ENCODE measurements at places on chromosomes 2 and 18.

DNA sequence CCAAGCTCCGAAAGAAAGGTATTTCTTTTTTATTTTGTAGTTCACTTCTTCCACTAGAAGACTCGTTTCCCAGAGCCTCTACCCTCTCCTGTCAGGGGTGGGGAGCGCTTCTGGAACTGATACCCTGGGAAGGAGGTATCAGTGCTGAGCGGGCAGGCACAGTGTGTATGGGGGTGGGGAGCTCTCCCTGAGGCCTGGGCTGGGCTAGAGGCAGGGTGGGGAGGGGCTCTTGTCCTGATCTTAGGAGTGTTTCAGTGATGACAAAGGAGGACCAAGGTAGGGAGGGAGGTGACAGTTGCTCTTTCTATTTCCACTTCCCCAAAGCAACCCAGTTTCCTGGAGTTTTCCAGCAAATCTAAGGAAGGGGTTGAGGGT, 65.4 kb downstream of the ARHGAP25 start:
- no peak for DNase-seq

DNA sequence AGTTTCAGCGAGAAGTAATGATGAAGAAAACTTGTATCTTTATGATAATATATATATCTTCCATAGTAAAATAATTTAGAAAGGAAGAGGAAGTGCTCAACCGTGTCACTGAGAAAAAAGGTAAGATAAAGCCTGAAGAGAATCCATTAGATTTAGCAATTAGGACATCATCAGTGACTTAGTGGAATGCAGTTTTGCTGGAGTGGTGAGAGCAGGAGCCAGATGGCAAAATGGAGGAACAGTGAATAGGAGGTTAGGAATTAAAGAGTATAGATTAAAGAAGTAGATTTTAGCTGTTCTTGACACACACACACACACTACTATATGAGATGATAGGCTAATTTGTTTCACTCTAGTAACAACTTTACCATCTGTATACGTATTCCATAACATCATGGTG, 157.1 kb upstream of the EPC2 start:
- no peak for DNase-seq

- no peak for DNase-seq
These were observed 198.6 kb downstream of the CAMKMT start for GRCh38 chr2:44560352-44560751.

- no peak for DNase-seq
These were observed 352.5 kb upstream of the ZNF521 start for GRCh38 chr18:25704494-25704893.

- DNase-seq = no peak
These were observed 558.8 kb upstream of the CHAC2 start for GRCh38 chr2:53208815-53209214.

- DNase-seq = no peak
These were observed 90.6 kb upstream of the UXS1 start for GRCh38 chr2:106284691-106285202.

DNA sequence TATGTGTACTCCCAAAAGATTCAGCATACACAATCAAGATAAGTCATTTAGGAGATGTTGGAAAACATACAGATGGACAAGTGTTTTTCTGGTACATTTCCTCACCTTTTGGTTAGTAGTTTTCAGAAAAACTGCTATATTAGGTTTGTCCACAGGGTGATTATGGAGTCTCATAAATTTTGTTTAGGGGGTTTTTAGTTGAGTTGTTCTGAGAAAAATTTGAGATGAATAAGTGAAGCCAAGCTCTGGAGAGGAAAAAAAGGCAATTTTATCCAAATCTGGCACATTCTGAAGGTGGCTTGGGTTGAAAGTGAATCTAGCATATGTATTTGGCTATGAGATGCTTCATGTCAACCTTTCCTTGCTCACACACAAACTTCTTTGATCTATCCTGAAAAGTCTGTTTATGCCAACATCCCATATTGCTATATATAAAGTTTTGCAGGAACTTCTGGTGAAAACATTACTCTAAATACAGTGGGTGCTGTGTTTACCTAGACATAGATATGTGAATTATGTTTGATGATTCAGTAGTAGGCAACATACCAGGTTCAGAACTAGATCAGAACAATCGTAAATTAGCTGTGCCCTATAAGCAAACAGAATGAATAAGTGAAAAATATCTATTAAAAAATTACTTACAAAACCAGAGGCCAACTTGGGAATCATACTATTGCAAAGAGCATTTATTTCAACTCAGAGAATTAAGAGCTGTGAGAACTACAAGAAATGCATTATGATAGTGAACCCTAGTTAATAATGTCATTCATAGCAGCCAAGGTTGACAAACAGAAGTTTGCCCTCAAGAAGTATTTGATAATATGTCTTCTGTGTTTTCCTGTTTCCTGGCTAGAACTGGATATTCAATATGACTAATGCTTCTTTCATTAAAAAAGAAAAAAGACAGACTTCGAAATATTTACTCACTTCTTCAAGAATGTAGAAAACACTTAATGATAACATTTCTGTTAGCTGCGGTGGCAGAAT, 552.0 kb downstream of the IRS1 start:
- no peak for DNase-seq

DNA sequence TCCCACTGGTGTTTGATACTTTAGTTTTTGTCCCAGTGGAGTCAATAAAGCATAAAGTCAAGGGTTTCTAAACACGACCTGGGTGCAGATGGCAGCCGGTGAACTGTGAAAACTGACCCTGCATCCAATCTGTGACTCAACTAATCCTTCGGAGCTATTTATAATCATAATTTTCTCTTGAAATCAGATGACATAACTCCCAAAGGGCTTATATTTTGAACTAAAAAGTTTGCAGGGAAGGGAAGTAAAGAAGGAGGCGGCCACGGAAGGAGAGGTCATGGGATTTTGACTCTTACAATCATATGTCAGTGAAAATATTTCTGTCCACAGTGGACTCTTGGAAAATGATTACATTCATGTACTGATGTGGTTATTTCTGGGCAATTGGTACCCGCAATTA, 178.5 kb downstream of the PDE1A start:
- no peak for DNase-seq

- no peak for DNase-seq
These were observed 97.6 kb downstream of the EPB41L5 start for GRCh38 chr2:120110507-120110906.

- no peak for DNase-seq
These were observed 44.6 kb upstream of the LRPPRC start for GRCh38 chr2:44040365-44040764.

DNA sequence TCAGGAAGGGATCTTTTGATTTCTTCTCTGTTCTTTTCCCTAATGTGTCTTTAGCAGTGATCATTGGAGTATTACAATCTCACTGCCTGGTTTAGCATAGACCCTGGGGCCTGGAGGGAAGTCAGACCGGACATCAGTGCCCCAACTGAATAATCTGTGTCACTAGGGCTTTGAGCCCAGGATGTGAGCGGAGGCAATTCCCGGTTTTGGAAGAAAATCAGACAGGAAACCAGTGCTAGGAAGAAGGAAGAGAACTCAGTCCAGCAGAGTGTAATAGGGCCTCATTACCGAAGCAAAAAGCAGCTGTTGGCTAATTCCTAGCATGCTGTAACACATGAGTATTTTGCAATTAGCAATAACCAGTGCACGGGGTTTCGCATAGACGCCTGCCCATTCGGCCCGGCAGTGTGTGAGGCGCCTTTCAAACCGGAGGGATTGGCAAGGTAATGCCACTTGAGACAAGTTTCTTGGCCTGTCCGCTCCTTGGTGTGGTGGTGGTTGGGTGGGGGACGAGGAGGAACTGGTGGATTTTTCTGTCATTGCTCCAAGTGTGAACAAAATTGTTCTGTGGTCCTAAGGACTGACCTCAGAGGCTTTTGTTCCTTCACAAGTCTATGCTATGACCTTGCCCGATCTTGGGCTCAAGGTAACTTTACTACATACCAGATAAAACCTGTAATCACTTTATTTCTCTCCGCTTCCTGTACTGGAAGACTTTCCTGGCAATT, 2.8 kb downstream of the FOSL2 start:
- no peak for DNase-seq

- DNase-seq = no peak
These were observed 141.0 kb downstream of the MAP2 start for GRCh38 chr2:209564816-209565215.

DNA sequence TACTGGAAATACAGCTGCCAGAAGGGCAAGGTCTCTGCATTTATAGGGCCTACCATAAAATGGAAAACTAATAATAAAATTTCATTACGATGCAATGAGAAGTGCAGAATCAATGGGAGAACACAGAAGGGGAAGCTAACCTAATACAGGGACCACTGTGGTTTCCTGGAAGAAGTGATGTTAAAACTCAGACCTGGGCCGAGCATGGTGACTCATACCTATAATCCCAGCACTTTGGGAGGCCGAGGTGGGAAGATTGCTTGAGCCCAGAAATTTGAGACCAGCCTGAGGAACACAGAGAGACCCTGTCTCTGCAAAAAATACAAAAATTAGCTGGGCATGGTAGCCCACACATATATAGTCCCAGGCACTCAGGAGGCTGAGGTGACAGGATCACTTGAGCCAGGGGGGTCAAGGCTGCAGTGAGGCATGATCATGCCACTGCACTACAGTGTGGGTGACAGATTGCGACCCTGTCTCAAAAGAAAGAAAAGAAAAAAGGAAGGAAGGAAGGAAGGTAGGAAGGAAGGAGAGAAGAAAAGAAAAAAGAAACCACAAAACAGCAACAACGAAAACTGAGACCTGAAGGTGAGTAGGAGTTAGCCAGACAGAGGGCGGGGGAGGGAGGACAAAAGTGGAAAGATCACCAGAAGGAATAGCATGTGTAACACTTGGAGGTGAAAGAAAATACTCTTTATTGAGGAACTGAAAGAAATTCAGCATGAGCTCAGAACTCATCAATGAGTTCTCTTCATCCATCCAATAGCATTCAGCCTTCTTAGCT, 58.3 kb upstream of the DTNA start:
- DNase-seq = no peak

- DNase-seq = no peak
These were observed 31.4 kb downstream of the POLR1A start for GRCh38 chr2:86074256-86074655.

DNA sequence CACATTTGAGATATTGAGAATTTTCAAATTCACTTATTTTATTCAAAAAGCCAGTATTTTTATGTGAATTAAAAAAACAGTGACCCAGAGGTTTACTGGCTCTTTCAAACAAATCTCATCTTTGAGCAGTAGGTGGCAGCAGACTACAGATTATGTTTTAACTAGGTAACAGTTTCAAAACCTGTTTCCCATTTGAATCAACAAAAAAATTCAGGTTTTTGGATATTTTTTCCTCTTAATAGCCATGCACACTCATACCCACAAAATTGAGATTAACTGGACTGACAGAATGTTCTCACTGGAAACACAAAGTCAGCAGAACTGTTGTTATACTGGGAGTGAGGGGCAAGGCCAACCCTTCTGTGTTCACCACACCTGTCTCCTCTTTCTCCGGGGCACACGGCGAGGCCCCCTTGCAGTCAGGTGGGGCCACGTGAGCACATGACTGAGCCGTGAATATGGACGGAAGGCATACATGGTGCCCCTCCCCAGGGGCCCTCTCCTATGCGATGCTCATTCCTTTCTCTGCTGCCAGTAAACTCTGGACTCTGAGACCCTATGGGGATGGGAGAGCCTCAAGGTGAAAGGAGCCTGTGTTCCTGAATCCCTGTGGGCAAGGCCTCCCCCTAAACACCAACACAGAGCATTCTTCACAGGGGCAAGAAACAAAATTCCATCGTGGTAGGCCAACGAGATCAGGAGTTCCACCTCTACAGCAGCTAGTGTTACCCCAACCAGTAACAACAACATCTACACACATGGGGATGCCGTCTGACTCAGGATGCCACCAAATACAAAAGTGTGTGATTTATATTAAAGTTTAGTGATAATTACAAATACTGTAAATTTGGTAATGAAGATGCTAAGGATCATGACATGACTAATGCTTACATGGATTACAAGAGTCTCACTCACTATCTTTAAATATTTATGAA, 80.4 kb downstream of the LPIN2 start:
- DNase-seq = peak; percentile 24

GRCh38 chr2:29322011-29322410, 206.8 kb downstream of the CLIP4 start:
- DNase-seq = no peak

DNA sequence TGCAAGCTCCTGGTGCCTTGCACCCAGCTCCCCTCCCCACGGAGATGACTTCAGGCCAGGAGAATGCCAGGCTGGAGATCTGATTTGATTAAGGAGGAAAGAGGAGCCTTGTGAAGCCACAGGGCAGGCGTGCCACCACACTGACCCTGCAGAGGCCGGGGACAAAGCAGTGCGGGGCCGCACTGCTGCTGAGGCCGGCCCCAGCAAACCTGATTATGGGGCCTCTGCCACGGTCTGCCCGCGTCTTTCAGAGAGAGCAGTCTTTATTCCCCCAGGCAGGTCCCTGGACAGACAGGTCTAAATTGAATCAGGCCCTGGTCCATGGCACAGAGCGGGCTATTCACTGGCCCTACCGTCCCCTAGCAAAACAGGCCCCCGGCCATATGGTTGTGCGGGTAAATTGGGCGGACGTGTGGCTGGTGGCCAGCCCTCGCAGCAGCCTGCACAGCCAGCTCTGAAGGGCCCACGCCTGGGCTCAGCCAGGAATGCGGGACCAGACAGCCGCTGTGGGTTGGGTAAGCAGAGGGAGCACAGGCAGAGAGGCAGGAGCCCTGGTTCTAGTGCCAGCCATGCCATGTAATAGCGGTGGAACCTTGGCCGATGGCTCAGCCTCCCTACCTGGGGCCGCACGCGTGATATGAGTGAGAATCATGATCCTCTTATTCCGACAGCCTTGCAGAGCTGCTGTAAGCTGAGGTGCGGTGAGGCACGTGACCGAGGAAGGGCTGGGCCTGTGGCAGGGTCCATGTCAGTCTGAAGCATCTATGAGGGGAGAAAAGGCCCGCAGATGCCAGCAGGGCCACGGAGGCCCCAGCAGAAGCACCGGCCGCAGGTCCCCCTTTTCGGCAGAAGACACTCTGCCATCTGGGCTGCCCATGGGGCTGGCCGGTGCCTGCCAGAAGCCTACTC, 97.3 kb upstream of the MYCN start:
- DNase-seq = no peak

GRCh38 chr2:1940679-1941078, 196.4 kb upstream of the PXDN start:
- DNase-seq = no peak

DNA sequence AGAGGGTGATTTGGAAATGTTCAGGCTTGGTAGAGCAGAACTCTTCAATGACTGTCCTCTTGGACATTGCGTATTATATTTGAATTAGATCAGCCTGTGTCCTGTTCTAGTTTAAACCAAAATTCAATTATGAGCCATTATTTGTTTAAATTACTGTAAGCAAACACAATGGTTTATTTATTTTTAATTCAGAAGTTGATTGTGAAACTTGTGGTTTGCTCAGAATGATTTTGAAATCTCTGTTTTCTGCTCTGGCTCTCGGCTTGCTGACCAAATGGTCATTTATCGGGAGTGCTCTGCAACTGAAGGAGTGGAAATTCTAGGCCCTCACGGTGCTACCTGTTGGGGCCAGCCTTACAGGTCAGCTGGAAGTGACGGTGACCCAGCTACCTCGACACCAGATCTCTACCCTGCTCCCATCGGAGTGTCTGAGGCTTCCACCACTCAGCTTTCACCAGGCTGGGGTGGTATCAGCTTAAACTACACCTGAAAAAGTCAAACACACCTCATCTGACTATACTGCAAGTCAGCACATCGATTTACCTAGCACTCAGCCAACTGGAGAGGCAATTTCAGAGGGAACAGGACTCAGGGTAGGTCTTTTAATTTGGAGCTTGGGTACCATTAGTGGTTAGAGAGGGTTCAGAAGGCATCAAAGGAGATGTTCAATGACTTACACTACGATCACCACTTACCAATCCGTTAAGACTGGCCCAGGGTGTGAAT, 36.8 kb upstream of the GPD2 start:
- DNase-seq = no peak

Data from stimulated activated CD4-positive, alpha-beta T cell treated with anti-CD3 and anti-CD28 coated beads, TNF-alpha, amount 100 ng/mL, for 48 hours (primary cell).